Neural progenitor cell (in vitro differentiated cells): ENCODE measurements at places on chromosomes 4 and X.
A peak's percentile ranks its signal among the peaks of the same experiment; 100 is the strongest.

GRCh38 chrX:50375481-50376267 lies 95.0 kb downstream of the DGKK start:
- no peak for DNase-seq

- no peak for DNase-seq
These were observed 296.2 kb upstream of the AMOT start for GRCh38 chrX:113136836-113137235.

DNA sequence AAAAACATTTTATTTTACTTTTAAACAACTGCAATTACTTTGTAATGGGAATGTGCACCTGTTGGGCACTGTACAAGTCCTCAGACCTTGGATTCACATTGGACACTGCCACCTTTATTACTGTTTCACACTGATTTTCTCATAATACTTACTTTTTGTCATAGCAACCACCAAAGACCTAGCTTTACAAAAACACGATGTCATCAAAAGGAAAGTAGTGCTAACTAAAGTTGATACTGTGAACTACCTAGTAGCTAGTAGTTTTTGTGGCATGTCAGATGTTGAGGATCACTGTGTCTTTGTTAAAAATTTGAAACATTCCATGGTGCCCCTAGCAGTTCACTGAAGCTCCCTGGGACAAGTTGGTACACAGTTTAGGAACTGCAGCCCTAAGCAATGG lies 62.9 kb upstream of the HOPX start:
- no peak for DNase-seq

DNA sequence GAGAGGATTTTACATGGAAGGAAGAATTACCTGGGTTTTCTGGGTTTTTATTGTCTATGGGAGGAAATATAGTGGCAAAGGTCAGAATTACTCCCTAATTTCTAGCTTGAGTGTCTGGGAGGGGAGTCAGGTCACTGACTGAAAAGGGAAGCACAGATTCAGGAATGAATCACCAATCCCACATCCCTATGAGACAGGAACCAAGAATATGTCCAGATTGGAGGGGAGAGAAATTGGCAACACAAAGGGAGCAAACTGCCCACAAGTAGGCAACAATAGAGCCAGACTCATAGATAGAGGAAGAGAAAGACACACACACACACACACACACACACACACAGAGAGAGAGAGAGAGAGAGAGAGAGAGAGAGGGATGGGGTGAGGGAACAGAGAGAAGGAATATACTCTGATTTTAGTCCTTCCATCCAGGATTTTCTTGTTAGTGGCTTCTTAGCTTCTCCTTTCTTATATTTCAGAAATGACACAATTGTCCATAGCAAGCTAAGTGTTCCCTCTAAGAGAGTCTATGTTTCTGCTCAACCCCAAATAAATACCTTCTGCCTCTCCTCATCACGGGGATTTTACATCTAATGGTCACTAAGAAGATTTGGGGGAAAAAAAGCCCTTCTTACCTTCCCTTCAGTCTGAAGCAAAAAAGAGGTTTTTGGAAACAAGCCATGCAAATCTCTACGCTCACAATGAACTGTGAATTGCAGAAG lies 12.0 kb downstream of the P2RY10 start:
- DNase-seq = no peak

DNA sequence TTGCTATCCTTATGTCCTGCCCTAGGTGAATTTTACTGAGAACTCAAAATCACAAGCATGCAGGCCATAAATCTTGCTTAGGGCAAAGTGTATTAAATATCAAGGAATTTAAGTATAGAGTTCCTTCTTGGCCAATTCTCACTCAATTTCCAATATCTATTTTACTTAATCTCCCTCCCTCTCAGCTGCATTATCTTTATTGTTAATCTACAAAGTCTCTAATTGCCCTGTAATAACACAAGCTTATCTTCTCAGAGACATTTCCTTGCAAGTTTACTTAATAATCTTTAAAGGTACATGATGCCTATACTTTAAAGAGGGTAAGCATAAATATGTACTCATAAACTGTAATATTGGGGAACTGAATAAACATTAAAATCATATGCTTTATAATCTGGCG lies 26.9 kb upstream of the MAOB start:
- DNase-seq = no peak

DNA sequence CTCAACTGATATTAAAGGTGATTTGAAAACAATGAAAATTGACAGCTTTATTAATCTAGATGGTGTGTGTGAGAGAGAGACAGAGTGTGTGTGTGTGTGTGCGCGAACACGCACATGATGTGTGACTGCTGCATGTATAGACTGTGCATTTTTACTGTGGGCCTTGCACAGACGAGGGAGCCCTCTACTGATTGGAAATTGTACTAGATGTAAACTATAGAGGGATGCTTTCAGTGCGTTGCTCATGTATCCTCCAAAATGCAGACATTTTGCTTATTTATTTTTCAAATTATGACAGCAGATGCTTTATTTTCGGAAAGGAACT lies 168.4 kb upstream of the GK2 start:
- DNase-seq = peak; percentile 56

DNA sequence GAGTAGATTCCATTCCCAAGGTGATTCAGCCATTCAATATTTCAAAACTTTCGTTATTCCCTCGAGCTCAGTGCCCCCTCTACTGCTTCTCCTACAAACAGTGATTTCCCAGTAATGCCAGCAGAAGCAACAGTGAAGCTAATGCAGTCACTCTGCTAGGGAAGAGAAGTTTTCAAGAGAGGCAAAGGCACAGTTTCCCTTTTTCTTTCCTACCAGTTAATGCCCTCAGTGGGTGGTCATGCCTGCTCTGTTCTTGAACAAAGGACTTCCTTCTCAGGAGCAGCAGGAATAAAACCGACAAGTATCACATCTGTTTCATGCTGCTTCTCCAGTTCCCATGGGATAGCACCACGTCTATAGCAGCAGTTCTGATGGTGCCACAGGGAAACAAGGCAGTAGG lies 317.2 kb downstream of the TENM3 start:
- DNase-seq = peak; percentile 94

DNA sequence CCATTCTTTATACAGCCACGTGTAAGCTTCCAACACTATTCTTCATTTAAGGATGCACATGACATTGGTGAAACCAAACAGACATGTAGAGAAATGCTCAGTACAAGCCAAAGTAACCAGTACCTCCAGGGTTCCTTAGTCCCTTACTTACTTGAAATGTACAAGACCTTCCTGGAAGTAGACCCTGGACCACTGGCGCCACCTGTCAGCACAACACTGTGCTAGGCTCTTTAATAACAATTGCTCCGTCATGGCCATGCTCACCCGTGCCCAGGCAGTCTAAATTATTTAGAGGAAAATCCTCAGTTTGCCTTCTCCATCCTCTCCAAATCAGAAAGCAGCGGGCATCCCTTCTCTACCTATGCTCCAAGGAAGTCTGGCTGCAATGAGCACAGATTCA lies 52.7 kb downstream of the ADGRA3 start:
- no peak for DNase-seq

GRCh38 chr4:121665371-121665770 lies 31.4 kb downstream of the ANXA5 start:
- no peak for DNase-seq

GRCh38 chr4:180512801-180513475 lies 1730.3 kb upstream of the TENM3 start:
- no peak for DNase-seq

DNA sequence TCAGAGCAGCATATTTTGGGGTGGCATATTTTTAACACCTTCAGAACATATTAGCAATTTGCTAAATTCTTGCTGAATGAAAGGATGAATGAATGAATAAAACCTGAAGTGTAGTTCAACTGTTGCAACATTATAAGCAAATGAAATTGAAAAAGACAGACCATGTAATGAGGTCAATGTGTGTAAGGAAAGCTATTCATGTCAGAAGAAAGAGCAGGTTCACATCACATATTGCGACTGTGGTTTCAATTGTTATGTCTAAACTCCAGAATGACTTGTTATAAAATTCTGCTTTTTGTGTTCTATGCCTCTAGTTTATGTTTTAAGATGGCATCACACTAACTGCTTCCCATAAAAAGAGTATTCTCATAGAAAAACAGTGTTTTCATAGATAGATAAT lies 32.9 kb upstream of the DSPP start:
- DNase-seq = no peak

- no peak for DNase-seq
These were observed 42.6 kb upstream of the HOPX start for GRCh38 chr4:56723659-56724230.

- no peak for DNase-seq
These were observed 38.0 kb upstream of the LNX1 start for GRCh38 chr4:53629296-53629695.

DNA sequence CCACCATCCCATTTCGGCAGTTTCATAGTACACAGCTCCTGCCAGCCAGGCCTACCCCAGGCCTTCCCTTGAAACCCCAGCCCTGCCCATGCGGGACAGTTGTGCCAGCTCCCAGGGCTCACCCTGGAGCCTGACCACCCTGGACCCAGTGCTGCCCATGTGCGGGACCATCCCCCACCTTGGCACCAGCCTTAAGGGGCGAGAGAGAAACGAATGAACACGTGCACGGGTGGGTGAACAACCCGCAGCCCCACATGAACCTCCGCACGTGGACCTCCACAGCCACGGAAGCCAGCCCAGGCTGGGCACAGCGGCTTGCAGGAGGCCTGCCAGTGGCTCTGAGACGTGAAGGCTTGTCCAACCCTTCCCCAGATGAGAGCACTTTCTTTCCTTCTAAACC lies 76.0 kb upstream of the MXD4 start:
- DNase-seq = no peak

DNA sequence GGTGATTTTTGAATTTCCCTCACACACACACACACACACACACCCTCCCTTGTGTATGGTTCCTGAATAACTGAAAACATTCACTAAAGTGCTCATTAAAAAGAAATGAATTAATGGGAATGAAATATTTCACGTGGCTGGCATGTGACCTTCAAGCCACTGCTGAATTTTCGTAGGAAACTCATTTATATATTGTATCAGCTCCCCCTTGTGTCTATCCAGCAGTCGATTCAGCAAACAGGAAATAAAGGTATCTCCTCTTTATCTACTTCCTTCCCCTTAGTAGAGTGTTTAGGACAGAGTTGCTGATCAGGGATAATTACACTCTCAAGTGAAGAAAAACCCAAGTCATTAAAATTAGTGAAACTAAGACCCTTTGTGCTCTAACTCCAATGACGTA lies 912.6 kb upstream of the LCORL start:
- no peak for DNase-seq

GRCh38 chr4:36243355-36244256 lies 708 bp downstream of the ARAP2 start:
- DNase-seq = no peak

DNA sequence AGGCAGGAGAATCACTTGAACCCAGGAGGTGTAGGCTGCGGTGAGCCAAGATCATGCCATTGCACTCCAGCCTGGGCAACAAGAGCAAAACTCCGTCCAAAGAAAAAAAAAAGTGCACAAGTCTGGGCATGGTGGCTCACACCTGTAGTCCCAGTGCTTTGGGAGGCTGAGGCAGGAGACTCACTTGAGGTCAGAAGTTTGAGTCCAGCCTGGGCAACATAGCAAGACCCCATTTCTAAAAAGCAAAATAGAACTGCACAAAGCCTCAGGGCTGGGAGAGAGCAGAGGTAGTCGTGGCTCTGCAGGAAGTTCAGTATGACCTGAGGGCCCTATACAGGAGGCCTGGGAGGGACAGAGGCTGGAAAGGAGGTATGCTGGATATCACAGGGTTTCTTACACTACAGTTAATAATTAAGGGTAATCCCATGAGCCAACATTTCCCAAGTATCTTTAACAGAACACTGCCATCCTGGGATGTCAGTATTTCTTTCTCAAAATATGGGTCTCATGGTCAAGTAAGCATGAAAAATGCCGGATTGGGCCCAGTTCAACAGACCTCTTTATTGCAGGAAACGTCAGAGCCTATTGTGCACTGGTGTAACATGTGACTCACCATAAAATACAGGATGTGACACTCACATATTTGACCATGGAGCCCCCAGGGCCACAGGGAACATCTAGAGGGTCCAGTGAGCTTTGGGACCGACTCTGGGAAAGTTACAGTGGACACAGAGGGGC lies 37.8 kb downstream of the ACSL1 start:
- no peak for DNase-seq

DNA sequence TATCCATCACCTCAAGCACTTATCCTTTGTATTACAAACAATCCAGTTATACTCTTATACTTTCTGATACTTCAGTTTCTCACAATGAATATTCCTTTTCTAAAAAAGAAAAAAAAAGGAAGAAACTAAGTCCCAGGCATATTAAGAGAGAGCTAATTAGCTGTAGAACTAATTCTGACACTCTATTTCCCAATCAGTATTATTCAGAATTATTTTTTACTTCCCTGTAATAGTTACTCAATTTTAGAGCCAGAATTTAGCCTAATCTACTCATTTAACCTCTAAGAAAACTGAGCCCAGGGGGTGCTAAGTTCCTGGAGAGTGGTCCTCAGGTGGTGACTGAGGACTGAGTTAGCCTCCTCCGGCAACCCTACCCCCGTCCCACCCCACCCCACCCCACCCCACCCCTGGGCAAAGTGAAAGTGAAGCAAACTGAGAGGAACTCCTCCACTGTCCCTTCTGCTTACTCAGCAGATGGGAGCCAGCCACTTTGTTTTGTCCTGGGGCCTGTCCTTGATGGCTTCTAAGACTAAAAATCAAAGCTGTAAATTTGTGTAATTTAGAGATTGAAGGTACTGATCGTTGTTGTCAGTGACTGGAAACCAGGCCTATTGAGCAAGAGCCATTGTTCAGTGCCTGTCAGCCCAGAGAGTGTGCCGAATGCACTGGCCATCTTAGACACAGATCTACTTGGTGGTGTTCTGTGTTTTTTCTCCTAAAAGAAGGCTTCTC lies 162.1 kb downstream of the CBR4 start:
- DNase-seq = peak; percentile 29

DNA sequence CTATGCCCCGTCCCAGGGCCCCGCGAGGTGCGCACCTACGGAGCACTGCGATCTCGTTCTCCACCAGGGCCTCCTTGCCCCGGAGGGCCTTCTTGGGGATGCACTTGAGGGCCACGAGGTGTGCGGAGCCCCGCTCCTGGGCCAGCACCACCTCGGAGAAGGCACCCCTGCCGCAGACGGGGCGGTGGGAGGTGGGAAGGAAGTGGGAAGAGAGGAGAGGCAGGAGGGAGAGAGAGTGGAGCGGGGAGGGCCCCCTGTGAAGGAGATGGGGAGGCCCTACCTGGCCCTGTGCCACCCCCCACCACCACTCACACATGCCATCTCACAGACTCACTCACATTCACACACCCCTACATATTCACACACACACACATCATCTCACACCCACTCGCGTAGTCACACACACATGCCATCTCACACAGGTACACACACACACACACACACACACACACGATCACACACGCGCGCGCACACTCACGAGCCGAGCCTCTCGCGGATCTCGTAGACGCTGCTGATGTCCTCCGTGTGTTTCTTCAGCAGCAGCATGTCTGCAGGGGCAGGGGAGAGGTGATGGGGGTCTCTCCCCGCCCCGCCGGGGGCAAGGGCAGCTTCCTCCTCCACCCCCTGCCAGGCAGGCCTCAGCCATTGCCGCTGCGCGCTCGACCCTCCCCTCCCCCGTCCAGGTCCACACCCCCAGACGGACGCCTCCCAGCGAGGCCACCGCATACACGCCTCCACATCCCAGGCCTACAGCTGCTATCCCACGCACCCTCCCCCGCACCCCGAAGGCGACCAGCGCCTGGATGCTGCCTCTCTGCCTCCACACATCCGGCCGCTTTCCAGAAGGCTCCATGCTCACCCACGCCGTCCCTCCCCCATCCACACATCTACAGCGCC lies 834 bp downstream of the PNCK start:
- DNase-seq = no peak
